Purkinje cell (primary cell): ENCODE measurements at places on chromosomes 4 and X. TPM values are rescaled to one million over a fixed set of nuclear protein-coding genes. Genes with fewer than 3 reads are reported as not detected.

Gene AWAT2
- polyA plus RNA-seq: not detected in 2 replicates

Gene SHISA3
- polyA plus RNA-seq: not detected in 2 replicates

Gene TNIP3
- 0.16 and 0.73 TPM in 2 replicates for polyA plus RNA-seq

Gene XAGE2
- not detected in 2 replicates for polyA plus RNA-seq

Gene SFRP2
- 0.93 TPM in 1 of 2 replicates, not detected in the other for polyA plus RNA-seq

Gene KLHL13
- polyA plus RNA-seq: 71.4 and 94.6 TPM in 2 replicates

Gene CACNA1F
- polyA plus RNA-seq: not detected in 2 replicates
